ENCODE measurements at places on chromosomes 7 and 10.

DNA sequence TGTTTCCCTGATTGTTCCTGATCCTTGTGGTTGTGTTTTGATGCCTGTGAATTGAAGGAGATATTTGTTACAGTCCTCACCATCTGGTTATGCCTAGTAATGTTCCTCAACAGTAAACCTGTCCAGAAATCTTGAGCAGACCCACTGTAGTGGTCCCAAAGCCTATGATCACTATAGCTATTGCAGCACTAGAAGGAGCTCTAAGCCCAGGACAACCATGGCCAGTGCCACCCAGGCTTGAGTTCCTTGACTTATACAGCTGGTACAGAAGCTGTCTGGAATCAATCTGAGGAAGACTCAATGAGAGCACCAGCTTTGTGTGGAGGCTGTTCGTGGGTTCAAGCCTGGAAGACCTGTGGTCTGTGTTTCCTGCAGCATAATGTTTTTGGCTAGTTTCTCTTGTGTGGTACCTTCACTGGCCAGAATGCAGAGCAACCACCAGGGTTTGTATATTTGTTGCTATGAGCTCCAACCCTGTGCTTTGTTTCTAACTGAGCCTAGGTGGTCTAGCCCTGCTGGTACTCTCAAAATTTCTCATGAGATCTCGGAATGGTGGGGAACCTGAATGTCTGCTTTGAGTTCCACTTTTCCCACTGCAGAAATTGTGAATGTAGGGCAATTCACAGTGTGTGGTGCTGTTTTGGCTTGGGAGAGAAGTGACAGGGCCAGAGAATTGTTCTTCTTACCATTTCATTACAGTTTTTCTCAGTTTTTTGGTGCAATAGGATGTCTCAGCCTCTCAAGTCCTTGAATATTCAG is 355.2 kb downstream of the SUGCT start:
- no peak for DNase-seq

- DNase-seq = no peak
Observed at GRCh38 chr10:106938513-106938912, 226.0 kb downstream of the SORCS1 start.

- DNase-seq = no peak
Observed at GRCh38 chr7:48042636-48043035, 7.3 kb downstream of the C7orf57 start.

DNA sequence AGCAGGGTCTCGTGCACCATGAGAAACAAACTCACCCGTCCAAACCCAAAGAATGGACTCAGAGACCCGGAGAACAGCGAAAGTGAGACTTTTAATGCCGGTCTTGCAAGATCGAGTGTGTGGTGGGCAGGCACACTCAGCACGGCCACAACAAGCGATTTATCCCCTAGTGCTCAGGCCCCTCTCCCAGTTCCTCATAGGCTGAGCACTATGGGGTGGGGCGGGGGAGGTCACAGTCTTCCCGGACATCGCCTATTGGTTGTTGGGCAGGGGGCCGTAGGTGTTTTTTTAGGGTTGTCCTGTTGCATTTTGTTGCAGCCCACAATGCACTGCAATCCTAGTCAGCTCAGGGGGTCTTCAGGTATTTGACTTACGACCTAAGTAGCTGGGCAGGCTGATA is 608.3 kb upstream of the FOXK1 start:
- no peak for DNase-seq

- DNase-seq = no peak
Observed at GRCh38 chr7:1999278-1999984, 233.3 kb downstream of the MAD1L1 start.

DNA sequence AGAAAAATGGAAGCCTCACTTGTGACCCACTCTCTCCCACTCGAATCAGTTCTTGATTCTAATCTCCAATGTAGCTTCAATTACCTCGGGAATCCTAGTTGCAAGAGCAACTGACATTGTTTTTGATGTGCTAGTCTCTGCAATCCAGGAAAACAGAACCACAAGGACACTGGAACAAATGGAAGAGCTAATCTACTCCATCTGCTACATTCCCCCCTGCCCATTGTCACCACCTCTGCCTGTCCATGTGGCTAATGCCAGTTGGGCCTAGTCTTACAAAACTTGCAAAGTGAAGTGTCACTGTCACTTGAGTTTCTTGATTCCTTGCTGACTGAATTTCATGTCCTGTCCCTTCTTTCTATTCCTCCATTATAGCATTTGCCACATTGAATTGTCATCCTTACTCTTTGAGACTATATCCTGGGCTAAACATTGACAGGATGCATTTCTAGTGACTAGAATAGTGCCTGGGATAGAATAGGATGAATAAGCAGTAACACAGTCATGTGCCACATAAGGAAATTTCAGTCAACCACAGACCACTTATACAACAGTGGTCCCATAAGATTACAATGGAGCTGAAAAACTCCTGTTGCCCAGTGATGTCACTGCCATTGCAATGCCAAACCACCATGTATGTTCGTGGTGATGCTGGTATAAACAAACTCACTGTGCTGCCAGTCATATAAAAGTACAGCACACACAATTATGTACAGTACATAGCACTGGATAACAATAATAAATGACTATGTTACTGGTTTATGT is 13.5 kb downstream of the GCC1 start:
- no peak for DNase-seq

GRCh38 chr7:138208864-138209263 is 132.6 kb downstream of the AKR1D1 start:
- no peak for DNase-seq

GRCh38 chr7:13770305-13770704 is 219.2 kb downstream of the ETV1 start:
- DNase-seq = no peak

DNA sequence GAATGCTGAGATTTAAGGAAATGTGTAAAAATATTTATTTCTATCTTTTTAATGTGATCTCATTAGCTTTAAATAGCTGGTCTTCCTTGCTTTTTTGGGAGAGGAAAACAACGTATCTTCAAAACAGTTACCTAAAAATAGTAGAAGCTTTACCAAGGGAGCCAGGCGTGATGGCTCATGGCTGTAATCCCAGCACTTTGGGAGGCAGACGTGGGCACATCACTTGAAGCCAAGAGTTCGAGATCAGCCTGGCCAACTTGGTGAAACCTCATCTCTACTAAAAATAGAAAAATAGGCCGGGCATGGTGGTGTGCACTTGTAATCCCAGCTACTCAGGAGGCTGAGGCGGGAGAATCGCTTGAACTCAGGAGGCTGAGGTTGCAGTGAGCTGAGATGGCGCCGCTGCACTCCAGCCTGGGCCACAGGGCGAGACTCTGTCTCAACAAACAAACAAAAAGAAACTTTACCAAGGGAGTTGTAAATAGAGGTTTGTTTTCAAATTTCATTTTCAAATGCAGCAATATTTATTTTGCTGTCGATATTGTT is 48.4 kb upstream of the ITGB1 start:
- DNase-seq = no peak

- no peak for DNase-seq
Observed at GRCh38 chr10:126468876-126469643, 80.8 kb upstream of the ADAM12 start.

DNA sequence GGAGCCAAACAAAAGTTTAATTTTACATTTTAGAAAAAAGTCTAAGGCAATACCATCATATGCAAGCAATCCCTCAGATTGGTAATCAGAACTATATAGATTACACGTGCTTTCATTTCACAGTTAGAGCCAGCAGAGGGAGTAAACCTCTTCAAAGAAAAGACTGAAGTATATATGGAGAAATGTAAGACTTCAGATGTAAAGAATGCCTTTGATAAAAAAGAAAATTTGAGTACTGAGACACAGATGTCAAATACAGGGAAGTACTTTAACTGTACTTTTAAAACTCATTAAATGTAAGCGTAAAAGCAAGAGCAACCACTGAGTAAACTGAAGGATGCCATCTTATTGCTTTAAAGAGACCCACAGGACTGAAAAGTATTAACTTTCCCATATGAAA is 101.4 kb upstream of the FAM133B start:
- peak; percentile 68 for DNase-seq

- DNase-seq = no peak
Observed at GRCh38 chr7:84137812-84138211, 56.8 kb downstream of the SEMA3A start.

- no peak for DNase-seq
Observed at GRCh38 chr7:134477954-134478353, 19.1 kb upstream of the AKR1B1 start.

DNA sequence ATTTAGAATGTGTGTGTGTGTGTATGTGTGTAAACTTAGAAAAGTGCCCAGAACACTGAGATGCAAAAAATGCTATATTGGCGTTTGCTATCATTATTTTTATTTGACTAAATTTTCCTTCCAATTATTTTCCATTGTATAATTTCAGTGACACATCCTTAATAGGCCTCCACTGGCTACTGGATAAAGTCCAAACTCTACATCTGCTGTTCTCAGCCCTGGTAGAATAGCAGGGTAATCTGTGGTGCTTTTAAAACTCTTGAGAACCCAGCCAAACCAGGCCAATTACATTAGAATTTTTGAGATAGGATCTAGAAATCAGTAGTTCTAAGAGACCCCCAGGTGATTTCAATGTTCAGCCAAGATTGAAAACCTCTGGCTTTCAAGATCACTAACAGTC is 66.4 kb downstream of the ZNF503 start:
- DNase-seq = no peak

GRCh38 chr7:150831851-150832250 is 20.5 kb upstream of the AOC1 start:
- DNase-seq = no peak

- no peak for DNase-seq
Observed at GRCh38 chr10:30456266-30456665, 22.3 kb downstream of the MAP3K8 start.

- no peak for DNase-seq
Observed at GRCh38 chr10:124074501-124075109, 18.8 kb downstream of the CHST15 start.

DNA sequence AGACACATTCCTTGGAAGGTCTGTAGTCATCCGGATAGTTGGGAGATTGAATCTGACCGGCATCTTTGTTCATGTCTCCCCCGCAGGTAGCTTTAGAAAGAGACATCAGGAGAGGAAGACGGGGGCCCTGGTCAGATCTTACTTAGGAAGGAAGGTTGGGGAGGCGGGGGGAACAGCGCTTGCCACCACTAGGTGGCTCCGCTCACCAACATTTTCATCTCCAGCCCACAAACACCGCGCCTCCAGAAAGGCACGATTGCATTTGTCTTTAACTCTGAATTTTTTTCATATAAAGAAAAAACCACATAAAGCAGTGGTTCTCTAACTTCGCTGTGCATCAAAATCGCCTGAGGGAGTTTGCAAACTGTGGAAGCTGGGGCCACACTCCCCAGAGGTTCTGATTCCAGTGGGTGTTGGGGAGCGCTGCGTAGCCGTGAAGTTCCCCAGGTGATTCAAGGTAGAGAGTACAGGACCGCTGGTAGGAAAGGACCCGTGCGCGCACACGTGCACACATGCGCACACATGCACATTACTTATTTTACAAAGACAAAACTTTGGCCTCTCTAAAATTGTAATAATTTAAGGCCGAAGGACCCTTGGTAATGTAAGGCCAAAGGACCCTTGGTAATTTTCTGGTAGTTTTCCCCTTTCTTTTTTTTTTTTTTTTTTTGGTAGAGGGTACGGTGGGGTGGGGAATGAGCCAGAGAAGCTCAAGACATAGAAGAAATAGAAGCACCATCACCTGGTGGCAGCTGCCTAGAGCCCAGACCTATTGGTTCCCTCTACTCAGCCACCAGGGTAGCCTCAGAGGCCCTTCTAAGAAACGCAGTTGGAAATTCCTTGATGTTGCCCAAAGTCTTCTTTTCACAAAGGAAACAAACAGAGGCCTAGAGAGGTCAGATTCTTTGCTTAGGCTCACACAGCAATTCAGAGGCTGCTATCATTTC is 37.4 kb upstream of the OPALIN start:
- peak; percentile 41 for DNase-seq

DNA sequence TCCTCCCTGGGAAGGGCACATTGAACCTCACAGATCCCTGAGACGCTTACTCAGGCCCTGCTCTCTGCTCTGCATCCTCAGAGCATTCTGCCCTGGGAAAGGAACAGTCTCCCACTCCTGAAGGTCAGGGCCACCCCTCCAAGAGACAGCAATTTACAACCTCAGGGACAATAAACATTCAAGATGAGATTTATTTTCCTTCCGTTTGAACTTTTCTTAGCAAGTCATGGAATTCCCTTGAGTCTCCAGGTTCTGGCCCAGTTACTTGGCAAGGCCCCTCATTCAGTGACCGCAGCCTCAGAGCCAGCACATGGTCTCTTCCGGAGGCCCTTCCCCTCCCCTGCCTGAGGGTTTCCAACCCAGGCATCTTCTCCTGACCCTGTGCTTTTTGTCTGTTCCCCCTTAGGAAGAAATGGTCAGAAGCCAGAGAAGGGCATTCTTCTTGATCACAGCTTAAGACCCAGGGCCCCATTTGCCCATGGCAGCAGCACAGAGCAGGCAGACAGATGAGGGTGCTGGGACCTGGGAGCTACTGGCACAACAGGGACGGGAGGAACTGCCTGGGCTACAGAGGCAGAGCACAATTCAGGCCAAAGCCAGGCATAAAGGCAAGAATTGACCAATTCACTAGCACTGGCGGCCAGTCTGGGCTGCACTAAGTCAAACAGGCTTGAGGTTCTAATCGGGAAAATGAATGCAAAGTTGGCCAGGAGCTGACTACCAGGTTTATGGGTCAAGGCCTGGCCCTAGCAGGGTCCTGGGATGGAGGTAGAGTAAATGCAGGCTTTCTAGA is 56.7 kb downstream of the VSTM4 start:
- no peak for DNase-seq

- no peak for DNase-seq
Observed at GRCh38 chr7:138825049-138825721, 27.2 kb upstream of the ATP6V0A4 start.

GRCh38 chr7:36961693-36962092 is 237.4 kb upstream of the AOAH start:
- DNase-seq = no peak

DNA sequence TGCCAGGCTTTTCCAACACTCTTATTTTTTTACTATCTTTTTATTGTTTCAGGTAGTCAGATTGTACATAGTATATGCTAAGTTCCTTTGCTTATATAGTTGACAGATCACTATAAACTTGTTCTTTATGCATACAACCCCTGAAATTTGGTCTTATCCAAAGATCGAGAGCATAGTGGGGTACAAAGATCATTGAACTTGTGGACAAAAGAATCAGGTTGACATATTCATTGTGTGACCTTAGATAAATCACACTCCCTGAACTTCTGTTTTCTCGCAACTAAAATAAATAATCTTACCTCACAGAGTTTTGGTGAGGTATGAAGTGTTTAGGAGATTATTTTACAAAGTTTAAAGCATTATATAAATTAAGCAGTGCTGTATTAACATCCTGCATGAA is 22.1 kb downstream of the ZNF277 start:
- DNase-seq = no peak

DNA sequence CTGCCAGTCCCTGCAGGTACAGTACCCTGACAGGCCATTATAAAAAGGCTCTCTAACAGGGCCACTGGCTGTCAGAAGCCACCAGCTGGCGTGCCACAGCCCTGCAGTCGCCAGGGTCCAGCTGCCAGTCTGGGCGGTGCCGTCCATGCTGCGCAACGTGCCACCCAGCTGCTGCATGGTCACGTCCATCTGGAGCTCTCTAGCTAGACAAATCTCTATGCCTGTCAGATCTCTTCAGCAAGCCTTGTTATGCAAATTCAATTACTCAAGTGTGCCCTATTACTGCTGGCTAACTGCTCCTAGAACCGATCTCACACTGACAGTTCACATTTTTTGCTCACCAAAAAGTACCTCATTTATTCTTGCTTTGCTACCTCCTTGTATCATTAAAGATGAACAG is 75.9 kb downstream of the HIBADH start:
- DNase-seq = no peak

GRCh38 chr10:118373786-118374185 is 31.7 kb upstream of the FAM204A start:
- peak; percentile 7 for DNase-seq

All from HepG2 (cell line).